ENCODE measurements at places on chromosomes 3 and 15.

- DNase-seq: no peak
These were observed 258.9 kb downstream of the UACA start for GRCh38 chr15:70504299-70504951.

- no peak for DNase-seq
These were observed 798.8 kb downstream of the OTOL1 start for GRCh38 chr3:162295323-162295983.

- peak; percentile 17 for DNase-seq
These were observed 60.2 kb downstream of the AGBL1 start for GRCh38 chr15:86139828-86140227.

DNA sequence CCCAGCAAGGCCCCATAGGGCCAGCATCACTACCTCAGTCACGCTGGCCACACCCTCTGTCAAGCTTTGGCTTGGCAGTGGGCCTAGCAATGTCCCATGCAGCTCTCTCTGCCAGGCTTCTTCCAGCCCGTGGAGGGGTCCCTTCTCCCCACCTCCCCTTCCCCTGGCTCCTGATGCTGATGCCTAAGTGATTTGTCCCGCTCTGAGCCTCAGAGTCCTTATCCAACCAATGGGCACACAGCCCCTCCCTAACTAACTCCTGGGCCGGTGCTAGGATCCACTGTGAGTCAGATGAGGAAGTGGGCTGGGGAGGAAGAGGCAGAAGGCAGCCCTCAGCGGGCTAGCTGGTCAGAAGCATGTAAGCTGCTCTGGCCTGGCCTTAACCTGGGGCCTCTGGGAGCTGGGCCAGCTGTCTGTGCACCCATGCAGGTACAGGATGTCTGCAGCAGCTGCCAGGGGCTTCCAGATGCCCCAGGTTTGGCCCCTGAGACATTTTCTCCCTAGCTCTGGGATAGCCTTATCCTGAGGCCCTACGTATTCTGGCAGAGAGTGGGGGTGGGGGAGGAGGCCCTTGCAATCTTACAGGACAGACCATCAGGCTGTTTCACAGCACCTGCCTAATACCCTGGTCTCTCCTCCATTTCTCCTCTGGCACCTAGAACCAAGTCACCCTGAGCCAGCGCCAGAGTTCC, 740 bp upstream of the ZBTB47 start:
- no peak for DNase-seq

DNA sequence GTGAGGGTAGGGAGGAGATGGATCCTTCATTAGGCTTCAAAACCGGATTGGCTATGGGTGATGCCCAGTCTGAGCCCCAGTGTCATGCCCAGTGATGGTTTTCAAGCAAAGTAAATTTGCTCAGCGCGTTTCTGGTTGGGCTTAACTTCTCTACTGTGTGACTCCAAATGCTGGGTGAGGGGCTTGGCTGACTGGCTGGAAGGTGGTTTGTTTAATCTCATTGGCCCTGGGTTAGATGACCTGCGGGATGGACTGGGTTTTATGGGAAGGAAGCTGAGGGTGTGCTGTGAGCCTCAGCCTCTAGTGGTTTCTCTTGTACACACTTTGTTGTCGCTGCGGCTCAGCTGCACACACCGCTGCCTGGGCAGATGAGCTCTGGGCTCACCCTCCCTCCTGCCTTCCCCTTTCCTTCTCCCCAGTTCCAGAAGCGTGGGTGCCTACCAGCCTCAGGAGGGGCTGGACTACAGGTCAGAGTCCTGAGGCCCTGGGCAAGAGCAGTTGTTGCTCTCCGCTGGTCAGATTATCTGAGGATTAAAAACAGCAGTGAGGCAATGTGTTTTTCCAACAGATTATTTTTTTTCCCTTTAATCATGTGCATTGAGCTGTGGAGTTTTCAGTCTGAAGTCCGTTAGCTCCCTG, 18.6 kb downstream of the PDIA5 start:
- DNase-seq: no peak

- DNase-seq: no peak
These were observed 68.9 kb upstream of the WNT5A start for GRCh38 chr3:55555873-55556618.

DNA sequence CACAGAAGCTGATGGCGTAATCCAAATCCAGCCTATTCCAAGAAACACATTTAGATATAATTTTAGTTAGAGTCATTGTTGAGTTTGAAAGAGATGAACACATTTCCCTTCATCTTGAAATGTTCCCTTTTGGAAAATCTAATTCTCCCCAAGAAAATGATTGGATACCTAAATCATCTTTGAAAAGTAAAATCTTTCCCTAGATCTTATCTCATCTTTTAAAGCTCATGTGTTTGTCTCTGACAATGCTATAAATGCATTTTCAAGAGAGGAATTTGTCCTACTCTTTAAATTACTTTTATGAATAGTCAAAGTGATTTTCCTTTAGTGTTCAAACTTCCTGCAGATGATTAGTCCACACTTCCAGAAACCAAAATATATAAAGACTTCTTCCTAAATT, 82.6 kb upstream of the CNTN6 start:
- no peak for DNase-seq

DNA sequence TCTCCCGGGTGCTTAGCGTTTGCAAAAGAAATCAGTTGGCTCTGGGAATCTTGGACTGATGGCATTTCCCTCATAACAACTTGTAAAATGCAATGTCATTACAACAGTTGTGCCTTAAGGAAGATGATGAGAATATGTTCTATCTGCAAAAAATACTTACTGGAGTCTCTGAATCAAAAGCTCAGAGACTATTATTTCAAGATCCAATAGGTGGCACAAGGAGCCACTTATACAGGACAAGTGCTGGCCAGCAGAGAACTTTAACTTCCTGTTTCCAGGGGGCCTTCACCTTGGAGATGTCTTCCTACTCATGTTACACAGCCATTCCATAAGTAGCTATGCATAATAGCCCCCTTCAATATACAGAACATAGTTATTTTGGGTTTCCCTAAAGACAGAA, 8.9 kb upstream of the RPS27L start:
- DNase-seq: no peak

DNA sequence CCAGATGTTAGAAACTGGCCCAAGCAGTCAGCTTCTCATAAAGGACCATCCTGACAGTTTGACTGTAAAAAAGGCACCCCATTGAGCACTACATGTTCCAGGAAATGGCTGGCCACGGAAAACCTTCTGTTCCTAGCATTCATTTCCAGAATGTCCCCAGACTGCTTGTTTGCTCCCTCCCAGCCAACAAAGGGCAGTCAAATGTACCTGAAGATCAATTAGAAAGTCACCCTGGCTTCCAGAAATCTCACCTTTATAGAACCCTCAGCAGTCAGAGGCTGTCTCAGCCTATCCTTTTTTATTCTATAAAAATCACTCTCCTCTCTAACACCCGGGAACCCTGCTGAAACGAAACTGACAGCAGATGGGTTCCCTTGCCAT, 784 bp upstream of the SAMMSON start:
- no peak for DNase-seq

- no peak for DNase-seq
These were observed 34.4 kb upstream of the FBN1 start for GRCh38 chr15:48679952-48680351.

GRCh38 chr3:196631682-196632045, 7.8 kb upstream of the NRROS start:
- no peak for DNase-seq

DNA sequence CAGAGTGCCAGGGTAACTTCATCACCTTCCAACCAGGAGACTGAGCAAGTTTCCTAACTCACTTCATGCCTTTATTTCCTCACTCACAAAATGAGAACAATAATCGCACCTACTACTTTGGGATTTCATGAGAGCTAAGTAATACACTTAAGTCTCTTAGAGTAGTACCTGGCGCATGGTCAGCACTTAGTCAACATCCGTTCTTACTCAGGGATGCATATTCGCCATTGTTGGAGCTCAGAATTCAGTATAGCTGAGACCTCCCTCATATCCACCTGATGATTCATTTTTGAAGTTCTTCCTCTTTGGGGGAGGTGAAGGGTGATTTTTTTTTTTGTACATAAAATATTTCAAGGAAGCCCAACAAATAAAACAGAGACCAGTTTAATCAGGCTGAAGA, 188.2 kb downstream of the AGBL1 start:
- no peak for DNase-seq

GRCh38 chr3:98778852-98779413, 15.8 kb downstream of the ST3GAL6 start:
- no peak for DNase-seq

- DNase-seq: no peak
These were observed 1.2 kb downstream of the PFKFB4 start for GRCh38 chr3:48555231-48555948.

DNA sequence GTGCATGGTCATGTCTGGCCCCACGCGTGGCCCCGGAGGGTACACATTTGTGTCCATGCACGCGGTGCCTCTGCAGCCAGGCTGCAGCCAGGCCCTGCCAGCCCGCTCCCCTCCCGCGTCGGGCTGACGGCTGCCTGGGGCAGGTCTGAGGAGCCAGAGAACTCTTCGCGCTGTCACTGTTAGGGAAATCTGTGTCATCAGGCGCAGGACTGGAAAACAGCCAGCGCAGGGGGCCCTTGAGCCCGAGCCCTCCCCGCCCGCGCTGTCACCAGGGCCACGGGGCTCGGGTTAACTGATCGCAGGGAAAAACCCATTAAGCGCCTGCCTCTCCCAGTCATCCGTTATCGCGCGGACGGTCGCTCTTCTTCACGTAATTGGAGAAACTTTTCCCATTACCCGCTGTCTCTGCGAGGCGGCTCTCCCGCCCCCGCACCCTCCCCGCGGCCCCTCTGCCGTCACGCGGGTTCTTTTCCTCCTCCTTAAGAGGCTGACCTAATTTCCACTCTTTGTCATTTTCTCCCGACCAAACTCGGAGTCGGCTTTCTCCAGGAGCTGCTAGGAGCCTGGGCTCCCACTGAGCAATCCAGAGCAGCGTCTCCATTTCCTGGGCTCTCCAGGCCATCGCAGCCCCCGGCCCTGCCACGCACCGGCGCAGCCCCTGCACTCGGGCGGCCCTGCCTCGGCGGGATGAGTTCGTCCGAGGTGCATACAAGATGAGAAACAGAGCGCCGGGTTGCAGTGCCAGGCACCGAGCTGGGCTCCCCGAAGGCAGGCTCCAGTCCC, 57.5 kb upstream of the PRR23E start:
- DNase-seq: no peak

DNA sequence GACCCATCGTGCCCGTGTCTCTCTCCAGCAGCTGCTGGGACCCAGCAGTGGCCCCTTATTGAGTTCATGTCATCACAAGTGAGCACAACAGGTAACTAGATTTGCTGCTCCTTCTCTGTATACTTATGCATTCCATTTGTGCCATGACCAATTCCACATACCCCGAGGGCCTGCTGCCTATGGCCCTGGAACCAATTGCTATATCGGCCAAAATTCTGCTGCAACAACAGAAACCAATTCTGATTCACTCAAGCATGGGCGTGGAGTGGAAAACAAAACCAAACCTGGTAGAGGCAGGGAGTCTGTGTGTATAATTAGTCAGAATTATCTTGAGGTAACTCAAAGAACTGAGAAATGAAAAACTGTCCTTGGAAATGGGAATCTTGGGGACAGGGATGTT, 516.6 kb downstream of the EPHB1 start:
- no peak for DNase-seq

DNA sequence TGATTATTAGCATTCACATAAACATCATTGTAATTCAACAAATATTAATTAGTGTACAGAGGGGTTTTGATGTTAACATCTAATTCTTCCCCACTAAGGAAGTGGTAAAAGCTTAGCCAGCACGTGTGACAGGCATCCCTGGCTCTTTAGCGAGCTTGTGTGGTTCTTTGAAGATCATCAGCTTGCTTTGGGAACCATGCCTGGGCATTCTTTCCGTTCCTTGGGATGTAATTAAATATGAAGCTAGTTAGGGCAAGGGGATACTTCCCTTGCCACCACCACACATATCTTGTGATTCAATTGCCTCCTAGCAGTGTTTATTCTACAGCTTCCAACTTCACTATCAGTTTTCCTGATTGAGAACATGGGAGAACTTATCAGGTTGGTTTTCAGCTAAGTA, 246.5 kb downstream of the MYRIP start:
- DNase-seq: no peak

GRCh38 chr3:167700926-167701325, 33.8 kb downstream of the PDCD10 start:
- no peak for DNase-seq

DNA sequence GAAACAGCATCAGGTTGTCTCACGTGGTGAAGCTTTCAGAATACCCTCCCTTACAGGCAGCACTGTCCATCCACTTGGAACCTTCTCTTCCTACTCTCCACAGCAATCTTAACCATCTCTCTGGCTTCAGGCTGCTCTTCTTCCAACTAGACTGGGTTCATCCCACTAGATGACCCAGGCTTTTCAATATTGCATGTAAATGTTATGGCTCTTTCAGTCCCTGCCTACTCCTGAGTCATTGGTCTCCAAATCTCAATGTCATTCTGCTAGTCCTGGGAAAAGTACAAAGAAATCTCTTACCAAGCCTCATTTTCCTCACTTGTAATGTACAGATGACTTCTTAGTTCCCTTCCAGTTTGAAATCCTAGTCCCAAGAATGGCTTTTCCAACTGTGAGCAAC, 109.7 kb upstream of the CTNNB1 start:
- DNase-seq: no peak

DNA sequence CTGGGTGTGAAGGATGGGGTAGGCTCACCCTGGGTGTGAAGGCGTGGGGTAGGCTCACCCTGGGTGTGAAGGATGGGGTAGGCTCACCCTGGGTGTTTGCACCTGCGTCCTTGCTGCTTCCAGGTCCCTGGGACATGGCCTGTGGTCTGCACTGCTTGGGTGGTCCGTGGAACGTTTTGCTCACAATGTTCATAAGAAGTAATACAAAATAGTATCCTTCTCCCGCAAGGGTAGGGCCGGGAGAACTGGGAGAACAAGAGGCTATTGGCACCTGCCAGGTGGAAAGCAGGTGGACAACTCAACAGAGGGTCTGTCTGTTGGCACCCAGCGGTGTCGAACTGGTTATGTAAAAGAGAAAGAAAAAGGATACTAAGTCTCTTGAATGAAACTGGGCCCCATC, 17.0 kb upstream of the PCSK6 start:
- no peak for DNase-seq

DNA sequence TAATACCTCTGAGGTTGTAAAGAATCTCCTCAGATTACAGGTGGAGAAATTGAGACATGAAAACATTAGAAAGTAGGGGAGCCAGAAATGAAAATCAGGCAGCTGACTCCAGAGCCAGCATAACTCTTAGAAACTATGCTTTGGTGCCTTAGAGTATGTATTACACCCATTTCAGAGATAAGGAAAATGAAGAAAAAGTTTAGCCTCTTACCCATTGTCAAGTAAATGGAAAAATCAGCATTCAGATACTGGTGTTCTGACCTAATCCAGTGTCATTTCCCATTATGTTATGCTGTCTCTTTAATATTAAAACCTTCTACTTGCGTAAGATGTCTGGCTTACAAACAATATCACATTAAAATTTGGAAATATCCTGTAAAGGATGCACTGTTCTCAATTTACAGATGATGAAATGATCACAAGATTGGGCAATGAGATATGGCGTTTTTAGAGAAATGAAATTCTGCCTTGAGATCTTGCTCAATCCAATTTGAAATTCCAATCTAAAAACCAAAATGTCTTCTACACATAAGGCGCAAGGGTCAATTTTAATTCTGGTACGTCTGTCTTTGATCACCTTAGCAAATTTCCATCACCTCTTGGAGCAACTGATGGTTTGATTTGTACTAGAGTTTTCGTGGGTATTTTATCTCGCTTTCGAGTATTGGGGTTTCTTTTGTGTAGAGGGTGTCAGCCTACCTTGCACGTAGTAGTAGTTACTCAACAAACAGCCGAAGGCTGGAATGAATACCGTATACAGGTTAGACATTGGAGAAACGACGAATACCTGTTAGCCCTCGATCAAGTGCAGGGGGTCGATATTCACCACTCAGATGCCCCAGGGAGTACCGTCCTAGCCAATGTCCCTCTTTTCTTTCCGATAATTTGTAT, 902 bp upstream of the ZCWPW2 start:
- DNase-seq: no peak

GRCh38 chr3:190097025-190097424, 23.7 kb downstream of the P3H2 start:
- no peak for DNase-seq

All from stimulated activated CD4-positive, alpha-beta T cell treated with anti-CD3 and anti-CD28 coated beads, Interleukin-15, amount 100 ng/mL, for 48 hours (primary cell).